Activated CD8-positive, alpha-beta memory T cell treated with anti-CD3 and anti-CD28 coated beads, Interleukin-2, amount 10 ng/mL, durations not matched to agents 7 days and 5 days (primary cell): ENCODE measurements at places on chromosomes 3 and 15.

GRCh38 chr3:56468184-56469106 lies at the start of gene ERC2:
TSS of gene ERC2 (minus strand) at chr3:56468467.
- DNase-seq: no peak

DNA sequence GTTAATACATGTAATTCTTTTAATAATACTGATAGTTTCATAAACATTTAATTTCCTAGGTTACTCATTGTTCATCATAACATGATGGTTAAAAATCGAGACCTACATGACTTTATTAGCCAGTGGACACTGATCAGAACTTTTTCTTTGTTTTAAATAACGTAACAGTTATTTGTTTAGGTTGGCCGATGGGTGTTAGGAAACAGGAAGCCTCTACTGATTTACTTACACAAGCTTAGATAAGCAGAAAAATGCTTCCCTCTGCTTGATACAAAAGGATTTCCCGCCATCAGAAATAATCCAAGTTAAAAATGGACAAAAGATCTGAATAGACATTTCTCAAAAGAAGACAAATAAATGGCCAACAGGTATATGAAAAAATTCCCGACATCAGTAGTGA lies 16.6 kb upstream of the APH1B start:
- DNase-seq: no peak

- no peak for DNase-seq
These were observed 4.5 kb upstream of the IL17RC start for GRCh38 chr3:9912294-9912935.

DNA sequence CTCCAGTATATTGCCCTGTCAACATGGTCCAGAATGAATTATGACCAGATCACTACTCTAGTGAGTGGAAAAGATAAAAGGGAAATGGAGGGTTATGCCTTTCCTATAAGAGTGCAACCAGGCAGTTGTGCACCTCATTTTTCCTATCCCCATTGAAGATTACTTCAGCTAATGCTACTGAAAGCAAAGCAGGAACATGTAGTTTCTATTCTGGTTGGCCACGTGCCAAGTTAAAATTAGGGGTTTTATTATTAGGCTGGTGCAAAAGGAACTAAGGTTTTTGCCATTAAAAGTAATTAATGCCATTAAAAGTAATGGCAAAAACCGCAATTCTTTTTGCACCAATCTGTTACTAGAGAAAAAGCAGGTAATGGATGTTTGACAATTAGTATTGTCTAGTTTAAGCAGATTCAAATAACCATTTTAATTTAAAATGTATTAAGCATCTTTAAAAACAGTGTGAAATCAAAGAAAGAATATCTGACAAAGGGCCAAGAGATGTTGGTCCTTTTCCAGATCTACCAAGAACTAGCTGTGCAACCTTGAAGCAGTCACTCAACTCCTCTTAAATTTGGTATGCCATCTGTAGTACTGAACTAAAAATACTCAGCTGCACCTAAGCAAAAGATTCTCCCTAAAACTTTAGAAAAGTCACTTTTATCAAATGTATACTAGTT lies 567.5 kb upstream of the CCDC54 start:
- no peak for DNase-seq

GRCh38 chr3:5425371-5425770 lies 237.9 kb downstream of the EDEM1 start:
- no peak for DNase-seq

DNA sequence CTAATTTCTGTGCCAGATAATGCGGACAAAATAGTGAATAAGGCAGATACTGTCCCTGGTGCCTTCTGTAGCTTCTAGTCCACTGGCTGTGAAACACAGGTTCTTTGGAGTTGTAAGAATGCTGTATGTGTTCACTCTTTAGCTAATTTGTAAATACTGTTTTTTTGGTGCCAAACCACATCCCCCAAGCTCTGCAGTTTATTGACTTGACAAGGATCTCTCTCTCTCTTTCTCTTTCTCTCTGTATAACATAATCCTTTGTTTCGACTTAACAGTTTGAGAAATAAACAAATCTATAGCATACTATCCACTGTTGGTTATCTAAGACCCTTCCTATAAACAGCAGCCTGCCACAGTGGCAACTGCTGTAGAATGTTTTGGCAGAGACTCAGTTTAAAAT lies 7.6 kb downstream of the SMAD3 start:
- no peak for DNase-seq
